ENCODE measurements at places on chromosomes 5 and 9.
A peak's percentile ranks its signal among the peaks of the same experiment; 100 is the strongest.

DNA sequence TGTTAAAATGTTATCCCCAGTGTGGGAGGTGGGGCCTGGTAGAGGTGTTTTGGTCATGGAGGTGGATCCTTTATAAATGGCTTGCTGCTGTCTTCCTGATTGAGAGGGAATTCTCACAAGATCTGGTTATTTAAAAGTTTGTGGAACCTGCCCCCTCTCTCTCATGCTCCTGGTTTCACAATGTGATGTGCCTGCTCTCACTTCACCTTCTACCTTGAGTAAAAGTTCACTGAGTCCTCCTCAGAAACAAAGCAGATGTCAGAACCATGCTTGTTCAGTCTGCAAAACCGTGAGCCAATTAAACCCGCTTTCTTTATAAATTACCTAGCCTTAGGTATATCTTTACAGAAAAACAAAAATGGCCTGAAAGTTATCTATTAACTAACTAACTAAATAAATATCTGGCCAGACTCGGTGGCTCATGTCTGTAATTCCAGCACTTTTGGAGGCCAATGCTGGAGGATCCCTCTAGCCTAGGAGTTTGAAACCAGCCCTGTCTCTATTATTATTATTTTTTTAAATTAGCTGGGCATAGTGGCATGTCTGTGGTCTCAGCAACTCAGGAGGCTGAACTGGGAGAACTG is 1067.4 kb downstream of the CDH9 start:
- no peak for DNase-seq

DNA sequence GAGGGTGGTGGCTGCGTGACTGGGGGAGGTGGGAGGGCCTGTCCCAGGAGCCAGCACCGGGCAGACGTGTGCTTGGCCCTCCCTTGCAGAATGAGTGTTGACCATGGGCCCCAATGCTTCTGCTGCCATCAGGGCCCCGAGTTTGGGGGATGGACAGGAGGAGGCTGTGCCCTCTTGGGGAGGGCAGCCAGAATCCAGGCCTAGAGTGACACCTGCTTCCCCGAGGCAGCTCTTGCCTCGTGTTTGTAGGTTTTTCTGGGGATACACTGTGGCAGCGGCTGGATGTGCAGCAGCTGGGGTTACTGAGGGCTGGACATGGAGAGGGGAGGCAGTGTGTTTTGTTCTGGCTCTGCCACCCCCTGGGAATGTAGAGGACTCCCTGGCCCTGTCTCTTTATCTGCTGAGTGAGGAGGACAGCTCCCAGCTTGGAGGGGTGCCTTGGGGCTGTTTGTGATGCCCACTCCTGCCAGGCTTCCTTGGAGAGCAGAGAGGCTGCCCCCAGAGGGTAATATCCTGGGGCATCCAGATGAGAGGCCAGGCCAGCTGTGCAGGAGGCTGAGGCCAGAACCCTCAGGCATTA is 22.7 kb downstream of the WNK2 start:
- no peak for DNase-seq

DNA sequence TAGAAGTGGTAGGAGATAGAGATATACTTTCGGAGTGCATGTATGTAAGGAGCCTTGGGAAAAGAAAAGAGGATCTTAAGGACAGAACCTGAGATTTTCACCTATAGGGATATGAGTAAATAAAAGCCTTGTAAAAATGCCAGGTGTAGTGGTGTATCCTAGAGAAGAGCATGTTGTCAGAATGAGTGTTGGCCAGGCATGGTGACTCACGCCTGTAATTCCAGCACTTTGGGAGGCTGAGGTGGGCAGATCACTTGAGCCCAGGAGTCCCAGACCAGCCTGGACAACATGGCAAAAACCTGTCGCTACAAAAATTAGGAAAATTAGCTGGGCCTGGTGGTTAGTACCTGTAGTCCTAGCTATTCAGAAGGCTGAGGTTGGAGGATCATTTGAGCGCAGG is 76.0 kb downstream of the IPO11 start:
- no peak for DNase-seq

DNA sequence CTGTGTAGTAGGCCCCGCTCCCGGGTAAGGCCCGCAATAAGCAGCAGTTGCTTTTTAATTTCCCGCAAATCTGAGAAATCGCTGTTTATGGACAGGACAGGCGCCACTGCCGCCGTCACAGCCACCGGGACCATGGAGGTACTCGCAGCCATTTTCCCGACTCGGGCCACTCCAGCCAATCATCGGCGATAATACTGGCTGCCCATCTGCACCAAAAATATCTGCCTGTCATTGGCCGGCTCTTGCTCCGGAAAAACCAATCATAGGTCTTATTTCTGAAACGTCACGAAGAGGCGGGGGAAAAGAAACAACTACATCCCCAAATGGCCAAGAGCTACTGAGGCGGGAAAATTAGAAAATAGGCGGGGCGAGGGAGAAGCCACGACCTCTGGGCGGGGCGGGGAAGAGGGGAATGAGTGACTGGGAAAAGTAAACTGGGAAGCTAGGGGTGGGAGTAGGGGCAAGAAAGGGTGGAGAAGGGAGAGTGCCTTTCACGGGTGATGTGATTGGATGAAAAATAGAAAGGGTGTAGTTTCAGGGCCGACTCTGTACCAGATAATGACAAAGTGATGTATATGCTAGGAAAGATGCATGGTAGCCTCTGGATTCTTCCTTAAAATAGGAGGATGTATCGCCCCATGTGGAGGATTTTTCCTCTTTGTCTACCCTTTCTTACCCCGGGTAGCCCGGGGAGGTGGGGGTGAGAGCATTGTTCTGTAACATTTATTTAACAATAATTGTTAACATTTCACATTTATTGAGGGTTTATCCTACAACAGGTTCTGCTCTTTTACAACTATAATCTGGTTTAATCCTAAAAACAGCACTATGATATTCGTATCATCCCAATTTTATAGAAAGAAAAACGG is at the start of gene CDC23:
Gene CDC23 (minus strand): TSS at position 163 of the 869 bp plus-strand sequence. CDS start 11 bp downstream, at position 152.
- DNase-seq, result peak; percentile 99

DNA sequence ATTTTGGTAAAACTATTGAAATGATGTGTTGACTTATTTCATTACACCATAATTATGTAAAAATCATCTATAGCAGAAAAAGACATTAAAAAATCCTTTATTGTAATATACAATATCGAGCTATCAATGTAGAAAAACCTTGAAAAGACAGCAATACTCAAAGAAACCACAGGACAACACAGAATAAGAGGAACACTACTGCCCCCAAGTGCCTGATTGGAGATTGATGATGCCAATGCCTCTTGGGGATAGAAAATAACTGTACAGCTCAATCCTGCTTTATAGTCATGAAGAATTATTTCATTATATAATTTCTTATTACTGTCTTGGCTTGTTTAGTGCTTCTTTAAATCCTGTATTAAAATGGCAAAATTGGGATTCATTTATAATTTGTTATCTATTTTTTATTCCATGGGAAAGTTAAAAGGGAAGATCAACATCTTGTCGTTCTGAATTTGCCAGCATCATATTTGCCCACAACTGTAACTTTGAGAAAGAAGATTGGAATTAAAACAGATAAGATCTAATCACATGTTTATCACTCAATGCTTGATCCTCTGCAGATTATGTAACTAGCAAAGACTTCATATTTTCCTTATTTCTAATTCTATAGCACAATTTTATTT is 337.5 kb downstream of the CDH9 start:
- peak; percentile 72 for DNase-seq

All from cerebellar cortex (tissue), 1 donor.